AG09319 (cell line): ENCODE measurements at places on chromosomes 13 and 19.

GRCh38 chr19:34269968-34270621 is 15.7 kb downstream of the GARRE1 start:
- no peak for DNase-seq

GRCh38 chr19:6270076-6270745 is 9.6 kb downstream of the MLLT1 start:
- no peak for DNase-seq

DNA sequence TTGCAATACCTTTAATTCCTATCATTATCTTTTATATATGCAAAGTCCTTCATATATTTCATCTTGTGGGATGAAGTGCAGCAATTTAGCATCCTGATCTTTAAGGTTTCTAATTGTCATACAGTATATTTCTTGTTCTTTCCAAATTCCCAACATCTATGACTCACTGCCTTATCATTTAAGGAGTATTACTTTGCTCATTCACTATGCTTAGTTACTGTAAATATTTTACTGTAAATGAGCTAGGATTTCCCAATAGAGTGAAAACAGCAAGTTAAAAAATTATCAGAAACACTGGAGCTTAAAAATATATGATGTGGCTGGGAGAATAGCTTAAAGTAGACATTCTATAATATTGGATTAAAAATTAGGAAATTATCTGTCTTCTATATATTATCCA is 69.9 kb downstream of the SLITRK6 start:
- DNase-seq, result no peak

- no peak for DNase-seq
Observed at GRCh38 chr13:99055735-99056134, 77.9 kb upstream of the DOCK9 start.

DNA sequence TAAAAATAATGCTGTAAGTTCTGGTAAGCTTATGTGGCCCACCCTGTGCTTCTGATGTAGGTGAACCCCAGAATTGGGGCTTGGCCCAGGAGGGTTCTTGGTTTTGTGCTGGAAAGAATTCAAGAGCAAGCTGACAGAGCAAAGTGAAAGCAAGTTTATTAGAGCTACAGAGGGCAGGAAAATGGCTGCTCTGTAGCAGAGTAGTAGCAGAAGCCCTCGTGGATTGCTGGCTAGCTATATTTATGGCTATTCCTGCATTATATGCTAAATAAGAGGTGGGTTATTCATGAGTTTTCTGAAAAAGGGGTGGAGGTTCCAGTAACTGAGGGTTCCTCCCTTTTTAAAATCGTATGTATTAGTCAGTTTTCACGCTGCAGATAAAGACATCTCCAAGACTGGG is 20.6 kb upstream of the ZNF599 start:
- no peak for DNase-seq

- no peak for DNase-seq
Observed at GRCh38 chr19:11356074-11356397, 804 bp downstream of the PLPPR2 start.

DNA sequence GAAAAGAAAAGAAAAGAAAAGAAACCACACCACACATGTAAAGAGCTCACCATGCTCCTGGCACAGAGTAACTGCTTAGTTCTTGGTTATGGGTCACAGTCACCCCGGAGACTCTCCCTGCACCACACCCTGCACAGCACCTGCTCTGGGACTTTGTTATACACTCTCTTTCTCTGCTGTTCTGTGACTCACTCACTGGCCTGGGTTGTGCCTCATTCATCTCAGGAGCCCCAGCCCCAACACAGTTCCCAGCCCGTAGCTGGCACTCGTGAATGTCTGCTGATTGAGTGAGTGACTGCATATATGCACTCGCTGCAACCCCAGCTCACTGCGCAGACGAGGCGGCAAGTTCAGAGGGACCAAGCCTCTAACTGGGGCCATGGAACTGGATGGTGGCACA is 22.9 kb upstream of the ZNF507 start:
- DNase-seq, result no peak

- no peak for DNase-seq
Observed at GRCh38 chr13:99971576-99972189, at the start of gene ZIC5. TSS of gene ZIC5 (minus strand) at chr13:99971767. CDS start at chr13:99971603, 164 bp downstream.

DNA sequence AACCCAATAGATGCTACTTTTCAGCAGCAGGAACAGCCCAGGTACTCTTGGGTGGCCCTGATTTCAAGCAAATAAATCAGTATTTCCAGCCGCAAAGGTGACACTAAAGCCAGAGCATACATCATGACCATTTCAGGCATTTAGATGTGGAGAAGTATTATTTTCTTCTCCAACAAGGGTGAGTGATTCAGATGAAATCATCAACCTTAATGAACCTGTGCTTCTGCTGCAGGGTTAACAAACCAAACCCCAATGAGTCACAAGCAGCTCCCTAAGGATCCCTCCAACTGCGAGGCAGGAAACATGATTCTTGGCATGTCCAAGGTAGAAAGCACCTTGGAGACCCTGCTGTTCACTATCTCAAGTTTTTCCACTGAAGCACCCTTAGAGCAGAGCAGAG is 32.7 kb downstream of the MBNL2 start:
- no peak for DNase-seq

GRCh38 chr13:110407021-110407420 is 99.9 kb downstream of the COL4A2 start:
- DNase-seq, result no peak

GRCh38 chr19:3443840-3444694 is 36.3 kb downstream of the SMIM24 start:
- no peak for DNase-seq
